Omental fat pad (tissue), 4 donors: ENCODE measurements at places on chromosomes 6 and 20.

DNA sequence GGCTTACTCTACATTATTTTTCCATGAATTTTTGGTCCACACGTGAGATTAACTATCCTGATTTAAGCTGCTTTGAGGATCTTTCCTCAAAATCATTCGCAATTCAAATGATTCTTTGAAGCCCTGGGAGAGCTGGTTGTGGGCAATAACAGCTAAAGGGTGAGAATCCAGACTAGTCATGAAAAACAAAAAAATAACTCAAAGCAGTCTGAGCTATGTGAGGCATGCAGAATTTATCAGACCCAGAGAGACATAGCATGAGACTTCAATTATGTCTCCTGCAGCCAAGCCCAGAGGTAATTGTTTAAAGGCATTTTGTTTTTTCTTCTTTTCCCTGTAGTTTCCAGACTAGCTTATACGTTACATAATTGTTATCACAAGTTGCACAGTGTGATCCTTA is 517.3 kb upstream of the PTCHD4 start:
- no peak for DNase-seq

DNA sequence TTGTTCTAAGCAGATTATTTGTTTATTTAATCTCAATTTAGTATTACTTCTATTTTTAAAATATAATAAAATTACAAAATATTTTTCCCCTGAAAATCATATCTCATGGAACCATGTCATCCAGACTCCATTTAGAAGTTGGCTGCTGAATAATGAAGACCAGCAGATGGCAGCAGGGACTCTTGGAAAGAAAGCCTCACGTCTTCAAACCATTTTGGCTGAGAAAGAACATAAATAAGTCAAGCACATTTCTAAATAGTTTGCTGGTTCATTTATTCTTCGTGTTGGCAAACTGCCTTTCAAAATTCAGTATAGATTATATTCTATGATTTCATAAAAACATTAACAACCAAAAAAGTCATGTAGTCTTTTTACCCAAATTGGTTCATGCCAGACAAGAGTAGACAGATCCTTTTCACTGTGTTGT is 71.7 kb downstream of the RCAN2 start:
- DNase-seq, result peak; percentile 32

- no peak for DNase-seq
These were observed 8.8 kb downstream of the CARMIL1 start for GRCh38 chr6:25287941-25288340.

DNA sequence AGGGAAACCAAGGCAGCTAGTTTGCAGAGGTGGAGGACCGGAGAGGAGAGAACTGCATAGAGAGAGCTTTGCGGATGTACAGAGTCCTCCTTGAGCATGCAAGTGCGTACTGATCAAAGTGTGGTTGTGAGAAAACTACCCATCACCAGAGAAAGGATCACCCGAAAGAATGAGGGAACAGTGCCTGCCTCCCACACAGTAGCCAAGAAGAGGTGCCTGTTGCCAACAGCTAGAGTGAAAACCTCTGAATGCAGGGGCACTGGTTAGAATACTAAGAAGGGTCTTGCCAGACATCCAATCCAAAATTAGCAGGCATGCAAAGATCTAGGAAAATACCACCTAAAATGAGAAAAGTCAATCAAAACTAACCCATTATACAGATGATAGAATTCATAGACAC is 166.6 kb upstream of the AKAP12 start:
- DNase-seq, result no peak

- DNase-seq, result no peak
These were observed 2.6 kb downstream of the PRSS35 start for GRCh38 chr6:83514866-83515466.

DNA sequence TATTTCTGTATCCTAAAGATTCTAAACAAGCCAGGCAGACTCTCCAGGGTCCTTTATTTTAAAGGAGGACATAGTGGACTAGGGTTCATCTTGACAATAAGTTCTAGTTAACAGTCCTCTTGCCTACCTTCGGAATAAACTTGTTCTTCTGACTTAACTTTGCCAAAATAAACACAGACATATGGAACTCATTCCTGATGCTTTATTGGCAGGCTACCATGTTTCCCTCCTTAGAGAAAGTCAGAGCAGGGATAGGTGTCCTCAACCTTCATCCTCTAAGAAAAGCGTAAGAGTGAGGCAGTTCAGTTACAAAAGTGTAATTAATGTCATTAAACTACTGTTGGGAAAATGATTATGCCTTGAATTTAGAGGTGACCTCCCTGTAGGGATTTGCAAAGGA is 46.9 kb upstream of the NRSN1 start:
- DNase-seq, result no peak

- DNase-seq, result no peak
These were observed 116.3 kb upstream of the SLC2A12 start for GRCh38 chr6:134168590-134169208.

GRCh38 chr20:29741894-29742698 is 1515.4 kb upstream of the DEFB115 start:
- no peak for DNase-seq

GRCh38 chr6:56193846-56194245 is 53.5 kb downstream of the COL21A1 start:
- DNase-seq, result no peak

GRCh38 chr6:170404036-170404435 is 97.5 kb downstream of the FAM120B start:
- DNase-seq, result no peak

DNA sequence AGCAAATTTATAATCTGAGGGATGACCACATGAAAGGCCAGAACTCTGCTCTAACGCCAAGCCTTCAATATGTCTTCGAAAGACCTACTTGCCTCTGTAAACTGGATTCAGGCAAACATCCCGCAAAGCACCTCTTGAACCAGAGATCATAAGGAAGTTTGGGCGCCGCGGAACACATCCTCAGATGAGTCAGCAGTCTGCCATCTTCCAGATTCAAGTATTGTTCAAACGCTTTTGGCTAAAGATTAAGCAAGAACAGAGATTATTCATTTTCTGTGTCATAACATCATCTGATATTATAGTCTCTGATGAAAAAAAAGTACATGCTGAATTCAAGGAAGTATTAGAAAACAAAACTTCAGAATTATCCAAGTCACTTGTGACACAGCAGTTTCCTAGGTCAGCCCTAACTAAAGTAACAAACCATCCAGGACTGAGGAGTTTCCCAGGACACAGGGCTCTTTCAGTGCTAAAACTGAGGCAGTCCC is 20.8 kb downstream of the TBC1D7 start:
- no peak for DNase-seq

GRCh38 chr6:83221889-83222479 is 28.8 kb downstream of the RWDD2A start:
- DNase-seq, result no peak

DNA sequence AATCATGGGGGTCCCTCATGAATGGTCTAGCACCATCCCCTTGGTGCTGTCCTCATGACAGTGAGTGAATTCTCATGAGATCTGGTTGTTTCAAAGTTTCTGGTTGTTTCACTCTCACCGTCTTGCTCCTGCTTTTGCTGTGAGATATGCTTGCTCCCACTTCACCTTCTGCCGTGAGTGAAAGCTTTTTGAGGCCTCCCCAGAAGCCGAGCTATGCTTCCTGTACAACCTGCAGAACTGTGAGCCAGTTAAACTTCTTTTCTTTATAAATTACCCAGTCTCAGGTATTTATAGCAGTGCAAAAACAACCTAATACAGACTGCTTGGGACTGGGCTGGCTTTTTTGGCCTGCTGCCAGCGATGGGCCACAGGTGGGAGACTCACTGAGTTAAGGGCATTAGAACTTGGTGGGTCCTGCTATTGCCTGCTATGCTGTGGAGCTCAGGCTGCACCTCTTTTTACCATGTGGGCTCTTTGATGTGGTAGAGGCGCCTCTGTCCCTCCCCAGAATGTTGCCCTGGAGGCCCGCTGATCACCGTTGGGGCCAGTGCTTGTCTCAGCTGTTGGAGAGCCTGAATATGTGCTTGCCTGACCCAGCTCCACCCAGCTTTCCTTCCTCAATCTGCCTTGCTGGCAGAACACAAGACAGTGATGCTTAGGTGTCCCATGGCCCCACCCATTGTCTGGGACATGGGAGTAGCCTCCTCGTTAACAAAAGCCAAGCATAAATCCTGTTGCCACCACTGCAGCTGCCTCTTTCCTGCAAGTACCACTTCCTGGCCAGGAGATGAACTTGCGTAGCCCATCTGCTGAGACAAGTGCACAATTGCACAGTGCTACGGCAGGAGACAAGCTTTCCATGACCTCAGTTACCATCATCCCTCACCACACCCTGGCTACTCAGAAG is 47.1 kb downstream of the IGF2R start:
- DNase-seq, result no peak

DNA sequence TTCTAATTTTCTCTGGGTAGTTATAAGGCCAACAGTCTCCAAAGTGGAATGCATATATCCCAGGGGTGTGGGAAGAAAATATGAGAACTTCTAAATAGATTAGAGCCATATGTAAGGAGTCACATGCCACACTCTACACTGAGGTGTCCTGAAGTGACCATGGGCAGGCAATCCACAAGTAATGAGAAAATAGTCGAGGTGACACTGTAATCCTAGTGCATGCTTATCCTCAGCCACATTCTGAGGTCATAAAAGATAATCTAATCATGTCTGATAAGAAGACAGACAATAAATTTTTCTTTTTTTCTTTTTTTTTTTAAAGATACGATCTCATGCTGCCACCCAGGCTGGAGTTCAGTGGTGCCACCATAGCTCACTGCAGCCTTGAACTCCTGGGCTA is 62.2 kb downstream of the CD164 start:
- DNase-seq, result no peak

GRCh38 chr6:133568970-133569889 is 319.7 kb upstream of the TCF21 start:
- peak; percentile 24 for DNase-seq

DNA sequence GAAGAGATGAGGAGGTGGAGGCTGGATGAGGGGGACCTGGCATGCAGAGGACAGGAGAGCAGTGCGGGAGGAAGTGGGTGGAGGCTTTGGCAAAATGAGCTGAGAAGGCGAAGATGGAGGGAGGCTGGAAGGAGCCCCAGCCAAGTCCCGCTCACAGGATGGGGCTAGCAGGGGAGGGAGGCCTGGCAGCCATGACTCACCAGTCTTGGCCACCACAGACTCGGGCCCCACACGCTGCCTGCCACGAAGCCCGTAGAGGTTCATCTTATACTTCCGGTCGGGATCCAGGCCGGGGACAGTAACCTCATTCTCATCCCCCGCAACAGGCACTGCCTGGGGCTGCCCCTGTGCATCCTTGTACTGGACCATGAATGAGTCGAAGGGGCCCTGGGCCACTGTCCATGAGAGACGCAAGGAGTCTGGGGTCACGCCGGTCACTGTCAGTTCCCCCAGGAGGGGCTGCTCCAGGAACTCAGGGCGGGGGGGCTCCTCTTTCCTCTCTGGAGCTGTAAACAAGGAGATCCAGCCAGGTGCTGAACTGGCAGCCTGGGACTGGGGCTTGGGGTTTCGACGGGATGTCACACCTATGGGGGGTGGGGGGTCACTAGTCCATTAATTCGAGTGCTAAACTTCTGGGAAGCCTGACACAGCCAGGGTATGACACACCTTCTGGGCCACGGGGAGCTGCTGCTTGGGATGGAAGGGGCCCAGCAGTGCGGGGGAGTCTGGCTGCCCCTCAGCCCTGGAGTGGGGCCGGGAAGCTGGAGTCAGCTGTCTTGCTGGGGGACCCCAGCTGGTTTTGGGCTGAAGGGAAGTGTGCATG is 27.8 kb downstream of the TNXB start:
- DNase-seq, result peak; percentile 50

- DNase-seq, result no peak
These were observed 53.5 kb downstream of the ZDHHC14 start for GRCh38 chr6:157434349-157435033.

- no peak for DNase-seq
These were observed 333.0 kb downstream of the TAF4 start for GRCh38 chr20:61732511-61733210.

- no peak for DNase-seq
These were observed 2.3 kb downstream of the GNAS start for GRCh38 chr20:58854638-58855471.

DNA sequence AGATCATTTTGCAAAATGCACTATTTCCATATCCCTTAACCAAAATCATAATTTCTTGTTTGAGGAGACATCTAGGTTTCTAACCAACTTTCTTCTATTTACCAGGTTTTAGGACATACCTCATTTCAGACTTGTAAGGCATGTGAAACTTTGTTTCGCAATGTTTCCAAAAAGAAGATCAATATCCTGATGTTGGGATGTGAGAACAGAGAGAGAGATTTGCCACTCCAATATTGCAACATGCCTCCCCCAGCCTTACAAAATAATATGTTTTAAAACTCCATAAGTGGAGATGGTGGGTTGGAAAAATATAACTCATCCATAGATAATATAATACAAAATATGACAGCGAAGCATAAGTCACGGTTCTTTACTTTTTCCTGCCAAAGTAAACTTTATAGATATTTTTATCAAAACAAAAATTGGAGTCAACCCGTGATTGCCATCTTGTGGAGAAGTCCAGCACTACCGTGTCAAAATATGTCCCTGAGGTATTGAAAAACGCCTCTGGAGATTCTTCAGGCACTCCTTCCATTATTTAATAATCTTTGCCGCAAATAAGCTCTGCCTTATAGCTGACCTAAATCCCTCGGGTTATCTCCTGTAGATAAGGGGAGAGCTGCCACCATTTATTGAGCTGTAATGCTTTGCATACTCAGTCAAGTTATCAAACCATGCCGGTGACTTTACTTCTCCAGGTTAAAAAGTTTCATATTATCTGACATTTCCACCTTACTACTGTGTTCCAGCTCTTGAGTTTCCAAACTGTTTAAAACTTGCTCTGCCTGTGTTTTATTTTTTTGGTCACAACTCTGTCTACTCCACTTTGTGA is 534.2 kb downstream of the HACE1 start:
- DNase-seq, result no peak

- DNase-seq, result no peak
These were observed 13.0 kb downstream of the REM1 start for GRCh38 chr20:31488115-31488514.

- no peak for DNase-seq
These were observed 107.9 kb upstream of the VGLL2 start for GRCh38 chr6:117157448-117157847.

DNA sequence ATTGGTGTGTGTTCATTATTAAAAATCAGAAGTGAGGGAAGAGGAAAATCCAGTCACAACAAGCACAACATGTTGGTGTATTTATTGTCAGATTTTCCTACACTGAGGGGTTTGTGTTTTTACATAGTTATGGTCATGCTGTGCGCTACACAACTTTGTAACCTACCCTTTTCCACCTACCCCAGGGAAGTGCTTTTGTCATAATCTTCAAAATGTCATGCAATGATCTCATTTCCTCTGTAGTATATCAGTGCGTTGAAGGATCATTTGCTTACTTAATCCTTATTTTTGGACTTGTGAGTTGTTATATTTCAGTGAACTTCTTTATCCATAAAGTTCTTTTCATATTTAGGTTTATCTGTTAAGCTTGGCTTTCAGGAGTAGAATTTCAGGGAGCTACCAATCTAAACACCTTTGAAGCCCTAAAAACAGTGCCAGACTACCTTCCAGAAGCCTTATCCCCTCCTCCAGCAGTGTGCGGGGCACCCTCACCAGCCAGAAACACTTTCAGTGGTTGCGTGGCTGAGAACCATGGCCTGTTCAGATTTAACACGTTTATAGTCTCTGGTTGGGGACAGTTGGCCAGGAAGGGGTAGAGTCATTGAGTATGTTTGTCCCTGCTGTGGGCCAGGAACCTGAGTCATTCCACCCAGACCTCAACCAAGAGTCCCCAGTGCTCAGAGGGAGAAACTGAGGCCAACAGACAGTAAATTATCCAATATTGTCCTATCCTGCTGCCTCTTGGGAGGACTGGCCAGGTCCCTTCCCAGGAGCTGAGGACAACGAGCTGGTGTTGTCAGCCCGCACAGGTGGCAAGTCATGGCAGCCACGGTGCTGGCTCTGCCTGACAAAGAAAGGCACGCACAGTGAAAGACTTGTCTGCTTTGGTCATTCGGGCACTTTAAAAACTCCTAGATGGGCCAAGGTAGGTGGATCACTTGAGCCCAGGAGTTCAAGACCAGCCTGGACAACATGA is 40.3 kb downstream of the STK35 start:
- DNase-seq, result no peak
